Activated CD4-positive, alpha-beta T cell treated with anti-CD3 and anti-CD28 coated beads, Interleukin-2, amount 50 U/mL, for 48 hours (primary cell): ENCODE measurements at places on chromosomes 2 and 18.
A peak's percentile ranks its signal among the peaks of the same experiment; 100 is the strongest.

DNA sequence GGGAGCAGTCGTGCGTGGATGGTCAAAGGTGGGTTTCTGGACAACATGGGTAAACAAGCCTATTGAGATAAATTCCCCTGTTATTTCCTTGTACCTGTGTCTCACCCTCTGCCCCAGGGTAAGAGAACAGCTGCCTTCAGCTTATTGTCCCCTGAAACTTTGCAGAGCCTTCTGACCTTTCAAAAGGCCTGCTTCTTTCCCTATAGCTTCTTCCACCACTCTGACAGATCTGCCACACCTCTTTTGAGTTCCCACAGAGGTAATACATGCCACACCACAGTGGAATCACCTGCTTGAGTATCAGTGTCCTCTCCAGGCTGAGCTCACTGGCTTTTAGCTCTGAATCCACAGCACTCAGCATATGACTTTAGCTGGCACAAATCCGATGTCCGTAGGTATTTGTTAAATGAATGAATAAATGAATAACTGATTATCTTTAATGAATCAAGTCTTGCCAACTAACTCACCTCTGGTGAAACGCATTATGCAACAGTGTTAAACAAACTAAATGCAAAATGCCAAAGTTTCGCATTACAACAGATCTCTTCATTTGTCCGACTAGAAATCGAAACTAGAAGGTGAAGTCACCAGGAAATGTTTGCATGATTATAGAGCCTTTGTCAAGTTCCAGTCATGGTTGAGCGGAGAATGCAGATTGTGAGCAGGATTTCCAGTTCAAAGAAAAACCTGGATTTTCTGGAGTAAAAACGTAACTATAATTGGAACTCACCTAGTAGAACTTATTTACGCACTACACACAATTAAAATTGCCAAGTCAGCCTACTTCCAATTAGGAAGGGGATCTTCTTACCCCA is 16.4 kb downstream of the DYNAP start:
- DNase-seq = no peak

- DNase-seq = no peak
These were observed 222.3 kb downstream of the SH3RF3 start for GRCh38 chr2:109351164-109351756.

DNA sequence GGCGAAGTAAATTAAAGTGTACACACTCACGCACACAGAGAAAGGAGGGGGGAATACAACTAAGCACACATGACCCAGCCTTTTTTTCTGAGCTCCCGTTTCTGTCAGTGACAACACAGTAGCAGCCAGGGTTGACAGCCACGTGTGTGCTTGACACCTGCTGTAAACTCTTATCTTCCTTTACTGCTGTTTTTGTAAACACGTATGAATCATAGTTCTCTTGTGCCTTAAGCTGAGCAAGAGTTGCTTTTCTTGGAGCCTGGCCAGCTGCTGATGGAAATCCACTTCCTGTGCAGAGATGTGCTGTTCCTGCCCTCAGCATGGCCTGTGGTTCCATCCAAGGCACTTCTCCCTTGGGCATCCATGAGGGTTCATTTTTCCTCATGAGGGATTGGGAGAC is 561.9 kb downstream of the GALR1 start:
- DNase-seq = no peak

- no peak for DNase-seq
These were observed 303.9 kb downstream of the LRATD1 start for GRCh38 chr2:14936426-14936825.

GRCh38 chr18:21004726-21005125 is 106.9 kb downstream of the ROCK1 start:
- no peak for DNase-seq

GRCh38 chr2:59096973-59097372 is 855.8 kb upstream of the FANCL start:
- DNase-seq = no peak

GRCh38 chr2:8598295-8599165 is 83.3 kb upstream of the ID2 start:
- DNase-seq = no peak

GRCh38 chr2:121721926-121722325 is 14.7 kb downstream of the NIFK start:
- peak; percentile 45 for DNase-seq

- DNase-seq = no peak
These were observed 453.4 kb upstream of the SLC14A2 start for GRCh38 chr18:45161850-45162249.

DNA sequence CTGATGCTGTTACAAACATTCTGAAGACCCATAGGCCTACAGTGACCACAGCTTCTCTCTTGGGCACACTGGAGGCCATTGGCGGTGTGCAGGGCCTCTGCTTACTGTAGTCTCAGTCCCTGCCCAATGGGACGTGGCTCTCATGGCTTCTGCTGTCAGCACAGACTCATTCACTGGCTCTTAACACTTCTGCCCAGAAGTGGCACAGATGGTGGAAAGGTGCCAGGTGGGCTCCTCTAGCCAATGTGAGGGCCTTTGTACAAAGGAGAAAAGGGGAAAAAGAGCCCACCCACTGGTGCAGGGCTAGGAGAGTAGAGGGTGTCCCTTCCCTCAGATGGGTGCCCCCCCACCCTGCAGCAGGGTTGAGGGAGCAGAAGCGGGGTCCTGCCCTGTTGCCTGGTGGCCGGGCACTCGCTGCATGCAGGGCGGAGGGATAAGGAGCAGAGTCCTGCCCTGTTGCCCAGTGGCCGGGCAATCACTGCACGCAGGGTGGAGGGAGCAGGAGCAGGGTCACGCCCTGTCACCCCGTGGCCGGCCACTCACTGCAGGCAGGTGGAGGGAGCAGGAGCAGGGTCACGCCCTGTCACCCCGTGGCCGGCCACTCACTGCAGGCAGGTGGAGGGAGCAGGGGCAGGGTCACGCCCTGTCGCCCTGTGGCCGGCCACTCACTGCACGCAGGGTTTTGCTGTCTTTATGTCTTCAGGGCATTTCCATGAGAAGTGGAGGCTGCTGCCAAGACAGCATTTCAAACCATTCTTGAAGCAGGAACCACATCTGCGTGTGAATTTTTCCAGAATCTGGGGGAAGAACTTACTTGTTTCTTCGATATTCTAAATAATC is 20.0 kb downstream of the LRRFIP1 start:
- DNase-seq = no peak

DNA sequence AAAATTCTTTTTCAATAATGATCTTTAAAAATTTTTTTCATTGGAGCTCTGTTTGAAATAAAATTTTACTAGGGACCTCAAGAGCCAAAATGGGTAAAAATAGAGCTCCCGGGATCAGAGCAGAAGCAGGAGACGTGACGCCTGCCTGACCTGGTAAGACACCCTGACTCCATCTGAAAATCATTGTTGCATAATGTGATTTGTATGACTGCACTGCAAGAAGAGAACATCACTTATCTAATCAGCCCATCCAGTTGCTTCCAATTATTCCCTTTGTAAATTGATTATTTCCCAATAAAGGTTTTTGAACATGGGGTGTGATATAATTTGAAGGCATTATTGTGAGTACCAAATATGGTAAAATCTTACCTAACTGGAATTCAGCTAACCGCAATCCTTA is 17.1 kb upstream of the TAF1B start:
- no peak for DNase-seq

GRCh38 chr2:240478346-240479110 is 43.1 kb downstream of the GPC1 start:
- DNase-seq = no peak

- DNase-seq = no peak
These were observed 14.0 kb downstream of the GORASP2 start for GRCh38 chr2:170943041-170943440.

- no peak for DNase-seq
These were observed 10.2 kb upstream of the CNDP1 start for GRCh38 chr18:74524097-74524496.

DNA sequence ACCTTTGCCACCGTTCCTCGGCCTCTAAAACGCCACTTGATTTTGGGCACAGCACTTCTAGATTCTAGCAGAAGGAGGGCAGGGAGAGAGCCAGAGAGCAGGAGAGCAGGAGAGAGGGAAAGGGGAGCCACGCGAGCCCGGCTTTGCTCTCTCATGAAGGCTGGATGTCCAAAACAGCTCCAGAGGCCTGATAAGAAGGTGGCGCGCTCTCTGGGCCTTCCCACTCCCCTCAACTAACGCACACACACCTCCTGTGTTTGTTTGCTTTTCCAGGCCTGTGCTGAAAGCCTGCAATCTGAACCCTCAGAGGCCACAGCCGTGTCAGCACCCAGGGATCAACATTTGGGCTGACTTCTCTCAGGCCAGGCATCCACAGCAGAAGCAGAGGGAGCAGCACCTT is 184.8 kb upstream of the SOX11 start:
- no peak for DNase-seq
